ENCODE measurements at places on chromosomes 16 and 17.

DNA sequence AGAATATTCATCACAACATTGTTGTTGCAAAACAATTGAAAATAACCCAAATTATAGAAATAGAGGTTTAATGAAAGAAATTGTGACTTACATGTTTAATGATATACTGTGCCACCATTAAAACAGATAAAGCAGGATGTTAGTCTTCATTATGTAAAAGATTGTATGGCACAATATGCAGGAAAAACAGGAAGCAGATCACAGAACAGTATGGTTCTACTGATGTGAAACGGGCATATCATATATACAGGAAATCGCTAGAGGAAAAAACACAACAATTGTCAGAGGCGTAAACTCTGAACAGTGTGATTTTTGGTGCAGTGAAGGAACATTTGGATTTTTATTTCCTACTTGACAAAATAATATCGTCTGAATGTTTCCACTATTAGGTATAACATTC, 22.0 kb downstream of the OR3A1 start:
- no peak for DNase-seq

GRCh38 chr17:16439811-16440351, 24.5 kb downstream of the TRPV2 start:
- DNase-seq: no peak

- DNase-seq: no peak
These were observed 359.6 kb upstream of the CCL2 start for GRCh38 chr17:33895491-33895890.

GRCh38 chr16:68289621-68290329, 21.0 kb downstream of the SLC7A6OS start:
- DNase-seq: peak; percentile 55

GRCh38 chr16:73909529-73910035, 387.0 kb upstream of the PSMD7 start:
- no peak for DNase-seq

GRCh38 chr16:6122401-6122800, 1024.8 kb upstream of the EEF2KMT start:
- no peak for DNase-seq

DNA sequence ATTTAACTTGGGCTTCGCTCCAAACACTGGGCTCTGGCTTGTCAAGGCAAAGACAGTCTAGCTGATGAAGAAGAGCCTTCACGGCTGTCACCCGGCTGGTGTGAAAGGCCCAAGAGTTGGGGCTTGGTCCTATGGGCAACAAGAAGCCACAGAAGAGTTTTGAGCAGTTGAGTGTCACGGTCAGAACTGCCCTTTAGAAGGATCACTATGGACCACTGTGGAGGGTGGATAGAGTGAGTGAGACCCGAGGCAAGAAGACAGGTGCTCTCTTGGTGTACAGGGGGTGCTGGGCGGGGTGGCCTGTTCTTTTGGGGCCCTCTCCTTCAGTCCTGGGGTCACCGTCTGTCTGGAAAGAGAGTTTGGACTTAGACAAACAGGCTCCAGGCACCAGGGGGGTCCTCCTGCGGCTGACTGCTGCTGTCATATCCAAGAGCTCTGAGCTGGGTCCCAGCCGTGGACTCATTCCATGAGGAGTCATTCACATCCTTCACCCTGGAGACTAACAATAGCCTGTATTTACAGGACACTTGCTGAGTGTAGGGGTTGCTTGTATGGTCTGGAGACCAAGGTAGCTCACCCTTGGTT, 2.4 kb downstream of the PIMREG start:
- no peak for DNase-seq

DNA sequence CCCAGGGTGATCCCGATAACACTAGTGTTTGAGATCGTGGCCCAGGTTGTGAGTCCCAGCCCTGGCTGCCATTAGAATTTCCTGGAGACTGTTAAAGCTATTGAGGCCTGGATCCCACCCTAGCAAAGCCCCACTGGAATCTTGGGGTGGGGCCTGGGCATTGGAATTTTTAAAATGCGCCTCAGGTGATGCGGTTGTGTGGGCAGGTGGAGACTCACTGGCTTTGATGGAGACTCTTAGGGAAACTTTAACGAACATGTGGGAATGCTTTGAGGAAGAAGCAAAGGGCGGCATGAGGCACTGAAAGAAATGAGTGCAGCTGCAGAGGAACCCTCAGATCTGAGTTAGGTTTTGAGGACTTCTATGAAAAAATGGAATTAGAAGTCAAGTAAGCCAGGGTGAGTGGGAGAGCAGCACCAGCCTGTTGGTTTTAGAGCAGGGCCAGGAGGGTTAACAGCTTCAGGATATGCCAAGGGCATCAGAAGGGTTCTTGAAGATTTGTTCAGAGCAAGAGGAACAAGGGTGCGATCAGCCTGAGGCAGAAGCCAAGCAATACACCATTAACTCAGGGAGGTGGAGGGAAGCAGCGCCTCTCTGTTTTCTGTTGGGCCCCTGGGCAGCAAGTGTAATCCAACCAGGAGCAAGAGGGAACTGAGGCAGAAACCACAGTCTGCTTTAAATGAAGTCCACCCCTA, 42.5 kb downstream of the KSR1 start:
- DNase-seq: no peak

DNA sequence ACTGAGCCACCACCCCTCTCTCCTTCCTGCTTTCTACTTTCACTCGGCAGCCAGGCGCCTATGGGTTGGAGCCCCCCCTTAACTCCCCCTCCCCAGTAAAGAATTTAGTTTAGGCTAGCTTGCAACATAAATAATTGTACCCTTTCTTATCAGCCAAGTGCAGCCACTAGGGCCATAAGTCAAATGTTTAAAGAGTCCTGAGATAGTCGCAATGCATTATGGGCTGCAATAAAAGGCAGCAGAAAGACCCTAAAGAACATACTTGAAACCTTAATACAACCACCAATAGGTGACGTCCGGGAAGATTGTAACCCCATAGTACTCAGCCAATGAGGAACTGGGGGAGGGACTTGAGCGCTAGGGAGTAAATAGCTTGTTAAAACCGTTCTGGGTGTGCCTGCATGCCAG, 40.5 kb downstream of the C16orf82 start:
- DNase-seq: no peak

DNA sequence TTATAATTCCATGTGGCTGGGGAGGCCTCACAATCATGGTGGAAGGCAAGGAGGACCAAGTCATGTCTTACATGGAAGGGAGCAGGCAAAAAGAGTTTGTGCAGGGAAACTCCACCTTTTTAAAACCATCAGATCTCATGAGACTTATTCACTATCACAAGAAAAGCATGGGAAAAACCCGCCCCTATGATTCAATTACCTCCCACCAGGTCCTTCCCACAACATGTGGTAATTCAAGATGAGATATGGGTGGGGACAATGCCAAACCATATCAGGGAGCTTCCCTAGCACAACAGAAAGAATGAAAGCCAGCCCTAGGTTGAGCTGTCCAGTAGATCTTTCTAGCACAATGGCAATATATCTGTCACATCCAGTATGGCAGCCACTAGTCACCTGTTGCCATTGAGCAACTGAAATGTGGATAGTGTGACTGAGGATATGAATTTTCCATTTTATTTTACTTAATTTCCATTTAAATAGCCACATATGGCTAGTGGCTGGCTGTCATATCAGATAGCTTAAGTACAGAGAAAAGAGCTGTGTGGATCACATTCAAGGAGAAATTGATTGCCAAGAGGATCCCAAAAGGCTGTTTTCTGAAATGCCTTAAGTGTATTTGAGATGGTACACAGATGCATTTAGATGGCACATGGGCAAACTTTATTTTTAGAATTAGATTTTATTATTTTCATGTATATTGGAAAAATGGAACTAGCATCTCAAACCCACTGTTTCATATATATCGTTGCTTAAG, 273.0 kb downstream of the GRIN2A start:
- no peak for DNase-seq

DNA sequence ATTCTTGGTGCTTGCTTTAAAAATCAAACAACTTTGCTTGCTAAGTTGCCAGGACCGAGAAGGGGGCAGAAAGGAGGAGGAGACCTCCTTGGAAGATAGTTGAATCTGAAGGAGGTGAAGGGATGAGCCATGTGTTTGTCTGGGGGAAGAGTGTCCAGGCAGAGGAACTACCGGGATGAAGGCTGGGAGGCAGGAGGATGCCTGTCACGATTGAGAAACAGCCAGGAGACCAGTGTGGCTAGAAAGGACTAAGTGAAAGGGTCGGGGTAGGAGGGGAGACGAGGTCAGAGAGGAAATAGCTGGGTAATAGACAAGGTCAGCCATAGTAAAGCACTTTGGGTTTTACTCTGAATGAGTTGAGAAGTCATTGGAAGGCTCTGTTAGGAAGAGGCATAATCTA, 38.9 kb upstream of the CSNK2A2 start:
- DNase-seq: no peak

DNA sequence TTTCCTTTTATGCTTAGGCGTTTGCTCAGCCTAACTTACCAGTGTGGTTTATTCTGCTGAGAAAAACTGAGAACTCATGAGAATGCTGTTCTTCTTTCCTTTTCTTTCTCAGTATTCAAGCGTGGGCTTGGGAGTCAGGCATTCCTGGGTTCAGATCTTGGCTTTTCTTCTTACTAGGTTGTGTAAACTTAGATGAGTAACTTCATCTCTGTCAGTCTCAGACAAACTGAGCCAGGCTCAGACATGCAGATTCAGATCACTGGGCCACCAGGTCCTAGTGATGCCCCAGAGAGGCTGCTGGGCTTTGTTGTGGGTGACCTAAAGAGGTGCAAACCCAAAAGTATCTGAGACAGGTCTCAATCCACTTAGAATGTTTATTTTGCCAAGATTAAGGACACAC, 95.8 kb upstream of the MPHOSPH6 start:
- no peak for DNase-seq

DNA sequence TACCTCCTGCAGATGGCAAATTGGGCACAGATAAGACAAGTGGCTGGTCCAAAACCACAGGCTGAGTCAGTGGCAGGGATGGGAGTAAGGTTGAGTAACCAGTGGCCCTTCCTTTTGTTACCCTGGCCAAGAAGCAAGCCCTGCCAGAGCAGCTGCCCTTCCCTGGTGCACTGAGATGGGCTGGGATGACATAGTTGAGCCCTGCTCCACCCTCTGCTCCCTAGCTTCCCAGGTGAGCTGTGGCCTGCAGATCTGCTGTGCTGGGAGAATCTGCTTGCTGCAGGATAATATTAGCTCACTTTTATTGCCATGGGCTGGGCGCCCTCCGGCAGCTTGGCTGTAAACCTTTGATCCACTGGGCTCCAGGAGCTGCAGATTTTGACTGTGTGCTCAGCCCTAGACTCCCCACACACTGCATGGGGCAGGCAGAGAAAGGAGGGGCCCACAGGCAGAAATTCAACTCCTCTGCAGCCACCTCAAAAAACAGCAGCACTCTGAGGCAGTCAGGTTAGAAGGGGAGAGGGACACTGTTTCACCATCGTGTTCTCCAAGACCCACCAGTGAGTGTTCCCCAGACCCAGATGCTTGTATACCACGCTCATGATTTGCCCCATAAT, 101.8 kb downstream of the CBLN1 start:
- no peak for DNase-seq

DNA sequence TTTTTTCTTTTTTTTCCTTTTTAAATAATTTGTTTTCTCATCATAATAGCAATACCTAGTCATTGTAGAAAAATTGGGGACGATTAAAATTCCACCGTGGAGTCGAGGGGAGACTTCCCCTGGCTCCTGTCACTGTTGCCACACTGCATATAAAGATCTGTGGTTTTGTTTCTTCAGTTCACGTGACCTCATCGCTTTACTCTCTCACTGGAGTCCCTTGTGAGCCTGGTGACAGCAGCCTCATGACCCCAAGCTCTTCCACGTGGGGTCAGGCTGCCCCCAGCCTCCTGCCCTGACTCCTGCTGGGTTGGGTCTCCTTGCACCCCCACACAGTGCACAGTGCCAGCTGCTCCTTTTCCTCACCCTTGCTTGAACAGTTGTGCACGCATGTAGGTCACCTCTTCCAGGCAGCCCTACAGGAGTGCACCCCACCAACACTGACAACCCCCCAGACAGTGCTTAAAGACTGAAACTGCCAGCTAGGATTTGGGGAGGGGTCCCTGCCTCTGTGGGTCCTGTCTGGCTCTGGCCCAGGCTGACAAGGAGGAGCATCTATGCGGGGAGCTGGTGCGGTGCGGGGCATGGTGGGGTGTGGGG, 7.3 kb upstream of the METRNL start:
- no peak for DNase-seq

GRCh38 chr16:24286741-24287405, 30.7 kb downstream of the CACNG3 start:
- DNase-seq: no peak

GRCh38 chr16:79627092-79627491, 26.6 kb upstream of the MAF start:
- DNase-seq: no peak

- no peak for DNase-seq
These were observed 23.6 kb downstream of the CENPV start for GRCh38 chr17:16329519-16330271.

- no peak for DNase-seq
These were observed 2.4 kb upstream of the CCL3L1 start for GRCh38 chr17:36198831-36199465.

DNA sequence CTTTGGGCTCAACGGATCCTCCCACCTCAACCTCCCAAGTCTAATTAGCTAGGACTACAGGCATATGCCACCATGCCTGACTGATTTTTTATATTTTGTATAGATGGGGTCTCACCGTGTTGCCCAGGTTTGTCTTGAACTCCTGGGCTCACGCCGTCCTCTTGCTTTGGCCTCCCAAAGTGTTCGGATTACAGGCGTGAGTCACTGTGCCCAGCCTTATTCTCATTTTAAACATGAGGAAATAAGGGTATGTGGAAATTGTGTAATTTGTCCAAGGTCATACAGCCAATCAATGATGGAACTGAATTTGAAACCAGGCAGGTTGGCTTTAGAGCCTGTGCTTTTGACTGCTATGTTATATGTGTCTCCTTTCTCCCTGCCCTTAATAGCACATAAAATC, 27.4 kb upstream of the AQP8 start:
- DNase-seq: no peak

GRCh38 chr17:48616717-48617470, 1.8 kb upstream of the HOXB8 start:
- no peak for DNase-seq

GRCh38 chr17:1007310-1008007, 10.5 kb downstream of the TIMM22 start:
- DNase-seq: no peak

DNA sequence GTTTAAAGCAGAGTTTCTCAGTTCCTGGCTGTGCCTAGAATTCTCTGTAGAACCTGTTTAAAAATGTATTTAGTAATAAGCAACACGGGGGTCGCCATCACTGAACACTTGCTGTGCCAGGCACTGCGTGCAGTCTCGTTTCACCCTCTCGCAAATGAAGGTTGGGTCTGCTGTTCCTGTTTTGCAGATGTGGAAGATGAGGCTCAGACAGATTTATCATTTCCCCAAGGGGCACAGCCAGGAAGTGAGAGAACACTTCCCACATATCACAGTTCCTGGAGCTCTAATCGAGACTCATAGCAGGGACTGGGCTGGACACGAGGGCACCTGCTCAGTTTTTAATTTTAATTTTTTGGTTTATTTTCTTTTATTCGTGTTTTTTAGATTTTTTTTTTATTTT, 122.7 kb downstream of the ABCC6 start:
- no peak for DNase-seq

- DNase-seq: peak; percentile 74
These were observed 24.7 kb downstream of the IL21R start for GRCh38 chr16:27426423-27427408.
